ENCODE measurements at places on chromosomes 16 and 17.

DNA sequence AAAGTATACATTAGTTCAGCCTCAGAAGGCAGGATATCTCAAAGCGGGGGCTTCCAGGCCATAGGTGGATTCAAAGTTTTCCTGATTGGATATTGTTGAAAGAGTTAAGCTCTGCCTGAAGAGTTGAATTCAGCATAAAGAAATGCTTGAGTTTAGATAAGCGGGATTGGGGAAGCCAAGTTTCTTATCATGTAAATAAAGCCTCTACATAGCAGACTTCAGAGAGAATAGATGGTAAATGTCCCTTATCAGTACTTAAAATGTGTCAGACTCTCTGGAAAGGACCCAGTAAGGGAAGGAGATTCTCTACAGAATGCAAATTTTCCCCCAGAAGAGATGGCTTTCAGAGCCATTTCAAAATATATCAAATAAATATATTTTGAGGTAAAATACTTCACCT is 423.5 kb downstream of the SHISA9 start:
- DNase-seq, result no peak

GRCh38 chr16:81601008-81601428 is 156.4 kb downstream of the CMIP start:
- DNase-seq, result peak; percentile 81

DNA sequence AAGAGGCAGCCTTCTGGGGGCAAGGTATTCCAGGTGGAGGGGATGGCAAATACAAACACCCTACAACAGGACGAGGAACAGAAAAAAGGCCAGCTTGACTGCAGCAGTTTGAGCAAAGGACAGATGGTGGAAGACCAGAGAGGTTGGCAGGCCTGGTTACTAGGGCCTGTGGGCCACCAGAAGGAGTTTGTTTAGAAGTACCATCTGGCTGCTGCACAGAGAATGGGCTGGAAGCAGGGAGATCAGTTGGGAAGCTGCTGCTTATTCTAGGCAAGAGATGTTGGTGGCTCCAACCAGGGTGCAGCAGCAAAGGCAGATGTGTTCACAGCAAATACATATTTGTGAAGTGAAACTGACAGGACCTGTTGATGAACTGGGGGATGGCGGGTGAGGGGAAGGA is 2.9 kb upstream of the YPEL2 start:
- DNase-seq, result no peak

GRCh38 chr16:84820305-84820684 is 510 bp downstream of the CRISPLD2 start:
- DNase-seq, result no peak

DNA sequence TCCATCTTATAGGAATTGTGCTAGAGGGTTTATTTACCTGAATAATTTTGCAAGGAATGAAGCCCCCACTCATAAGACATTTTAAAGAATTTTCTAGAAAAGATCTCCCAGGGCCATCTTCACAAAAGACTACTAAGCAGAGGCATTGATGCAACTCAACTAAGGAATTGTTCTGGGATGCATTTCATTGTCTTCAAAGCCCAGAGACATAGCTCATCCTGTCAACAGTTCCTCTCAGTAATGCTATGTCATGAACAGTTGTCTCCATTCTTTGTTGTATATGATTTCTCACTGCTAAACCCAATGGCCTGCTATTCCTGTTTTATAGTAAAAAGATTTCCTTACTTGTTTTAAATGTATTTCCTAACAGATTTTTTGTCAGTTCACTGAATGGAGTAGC is 136.8 kb upstream of the RBL2 start:
- DNase-seq, result no peak

DNA sequence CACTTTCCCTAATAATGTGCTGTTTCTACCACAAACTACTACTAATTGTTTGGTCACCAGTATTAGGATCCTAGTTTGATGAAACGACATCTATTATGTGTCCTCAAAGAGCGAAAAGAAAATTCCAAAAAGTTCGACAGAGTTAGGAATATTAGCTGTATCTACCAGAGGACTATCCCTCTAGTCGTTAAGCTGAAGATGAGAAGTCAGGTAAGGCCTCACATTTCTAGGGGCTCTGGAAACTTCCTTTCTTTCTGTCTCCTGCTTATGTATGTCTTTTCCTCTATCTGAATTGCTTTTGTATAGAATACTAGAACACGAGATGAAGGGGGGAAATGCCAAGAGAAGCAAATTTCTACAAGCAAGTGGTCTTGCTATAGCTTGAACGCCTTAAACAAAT is 1.6 kb downstream of the GLG1 start:
- peak; percentile 13 for DNase-seq

- no peak for DNase-seq
These were observed 14.1 kb upstream of the MAPK3 start for GRCh38 chr16:30136971-30137605.

GRCh38 chr17:56945938-56946505 is 14.8 kb downstream of the COIL start:
- no peak for DNase-seq

DNA sequence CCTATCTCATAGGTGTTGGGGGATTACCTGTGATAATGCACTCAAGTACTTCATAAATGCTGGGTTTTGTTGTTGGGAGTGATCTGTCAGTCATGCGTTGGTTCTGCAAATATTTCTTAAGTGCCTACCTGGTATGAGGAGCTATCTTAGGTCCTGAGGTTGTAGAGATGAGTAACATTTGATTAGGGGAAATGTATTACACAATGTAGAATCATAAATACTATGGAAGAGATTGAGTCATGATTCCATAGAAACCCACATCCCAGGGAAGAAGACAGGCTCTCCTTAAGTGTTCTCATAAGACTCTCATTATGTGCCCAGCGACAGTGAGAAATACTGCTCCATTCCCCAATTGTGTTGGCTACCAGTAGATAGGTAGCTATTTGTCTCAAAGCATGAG is 240.1 kb downstream of the FTO start:
- DNase-seq, result no peak

DNA sequence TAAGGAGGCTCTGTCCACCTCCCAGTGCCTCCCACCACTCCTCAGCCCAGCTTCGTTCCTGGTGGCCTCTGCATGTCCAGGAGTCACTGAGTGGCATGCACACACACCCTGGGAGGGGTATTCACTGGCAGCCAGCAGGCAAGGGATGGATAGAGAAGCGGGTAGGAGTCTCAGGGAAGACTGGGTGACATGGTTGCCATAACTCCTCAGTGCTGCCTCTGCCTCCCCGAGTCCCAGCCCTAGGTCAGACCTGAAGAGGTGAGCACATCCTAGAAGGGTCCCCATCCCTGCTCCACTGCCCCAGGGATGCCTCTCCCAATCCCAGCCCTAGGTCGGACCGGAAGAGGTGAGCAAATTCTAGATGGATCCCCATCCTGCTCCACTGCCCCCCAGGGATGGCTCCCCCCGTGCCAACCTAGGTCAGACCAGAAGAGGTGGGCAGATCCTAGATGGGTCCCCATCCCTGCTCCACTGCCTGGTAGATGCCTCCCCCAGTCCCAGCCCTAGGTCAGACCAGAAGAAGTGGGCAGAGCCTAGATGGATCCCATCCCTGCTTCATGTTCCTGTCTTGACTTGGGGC is 197.0 kb downstream of the IRF8 start:
- no peak for DNase-seq

GRCh38 chr16:70399381-70399780 is 39.5 kb downstream of the ST3GAL2 start:
- no peak for DNase-seq

- no peak for DNase-seq
These were observed 107.9 kb downstream of the AIPL1 start for GRCh38 chr17:6327007-6327406.

DNA sequence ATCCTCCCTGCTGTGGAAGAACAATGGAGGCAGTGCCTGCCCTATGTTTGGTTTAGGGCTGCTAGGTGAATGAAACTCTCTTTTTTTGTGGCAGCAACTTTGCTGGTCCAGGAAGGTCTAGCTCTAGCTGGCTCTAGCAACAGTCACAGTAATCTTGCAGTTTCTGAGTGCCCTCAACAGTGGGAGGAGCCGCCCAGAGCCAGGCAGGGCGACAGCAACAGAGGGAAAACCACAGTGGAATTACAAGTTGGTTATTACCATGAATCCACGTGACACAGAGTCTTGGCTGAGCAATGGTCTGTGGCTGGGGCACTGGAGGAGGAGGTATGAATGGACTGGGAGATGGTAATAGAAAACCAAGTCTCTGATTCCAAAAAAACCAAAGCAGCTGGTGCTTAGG is 10.3 kb downstream of the HSPB9 start:
- DNase-seq, result peak; percentile 73
